NT2/D1 (cell line): ENCODE measurements at places on chromosomes 13 and 19.

DNA sequence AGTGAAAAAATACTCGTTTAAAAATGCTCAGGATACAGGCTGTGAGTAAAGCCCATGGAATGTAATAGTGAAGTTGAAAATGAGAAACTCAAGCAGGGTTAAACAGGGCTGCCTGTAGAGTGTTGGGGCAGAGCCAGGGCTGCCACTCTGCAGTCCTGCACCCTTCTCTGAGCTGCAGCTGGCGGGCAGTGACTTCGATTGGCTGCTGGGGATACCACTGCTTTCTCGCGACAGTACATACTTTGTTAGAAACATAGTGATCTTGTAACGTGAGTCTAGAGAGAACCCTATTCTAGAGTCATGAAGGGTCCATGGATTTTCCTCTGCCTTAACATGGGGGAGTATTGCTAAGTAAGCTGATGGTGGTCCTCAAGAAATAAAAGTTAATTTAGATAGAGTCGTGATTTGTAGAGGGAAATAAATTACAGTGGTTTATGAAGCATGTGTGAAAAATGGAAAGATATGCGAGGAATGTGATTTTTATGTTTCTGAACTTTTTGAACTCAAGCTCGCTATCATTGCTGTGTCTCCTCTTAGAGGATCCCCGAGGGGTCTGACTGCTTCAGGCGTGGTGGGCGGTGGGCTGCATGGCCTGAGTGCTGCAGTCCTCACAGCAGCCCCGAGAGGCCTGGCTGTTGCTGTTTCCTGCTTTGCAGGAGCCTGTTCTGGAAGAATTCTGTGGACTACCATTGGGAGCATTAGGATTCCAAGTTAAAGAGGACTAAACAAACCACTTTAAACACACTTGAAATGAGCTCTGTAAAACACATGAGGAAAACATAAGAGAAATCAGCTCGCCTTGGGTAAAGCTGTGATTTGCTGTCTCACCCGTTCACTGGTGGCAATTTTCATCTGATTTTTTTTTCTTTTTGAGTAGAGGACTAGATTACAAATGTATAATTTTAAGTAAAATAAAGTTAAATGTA is 95.7 kb downstream of the ARHGEF7 start:
- DNase-seq, result no peak

GRCh38 chr19:30011051-30011578 is 69.1 kb downstream of the URI1 start:
- DNase-seq, result no peak

- DNase-seq, result no peak
Observed at GRCh38 chr19:33071887-33072286, 7.2 kb upstream of the RHPN2 start.

- DNase-seq, result no peak
Observed at GRCh38 chr13:100522618-100523309, 65.8 kb downstream of the GGACT start.

- no peak for DNase-seq
Observed at GRCh38 chr19:5211217-5211822, 129.3 kb downstream of the PTPRS start.

DNA sequence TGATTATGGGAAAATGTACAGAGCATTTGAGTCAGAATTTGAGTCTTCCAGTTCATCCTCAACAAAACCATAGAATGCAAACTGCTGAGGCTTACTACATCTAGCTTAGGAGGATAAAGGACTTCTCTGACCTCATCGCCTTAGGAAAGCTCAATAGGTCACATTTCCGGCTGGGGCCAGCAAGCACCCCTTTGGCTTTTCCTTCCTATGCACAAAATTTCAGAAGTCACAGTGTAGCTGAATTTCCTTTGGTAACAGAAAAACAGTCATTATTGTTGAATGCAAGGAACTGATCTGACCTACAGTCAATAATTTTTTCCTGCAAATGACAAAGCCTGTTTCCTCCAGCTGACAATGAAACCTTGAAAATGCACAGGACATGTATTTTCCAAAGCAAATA is 32.8 kb upstream of the LRCH1 start:
- DNase-seq, result no peak

DNA sequence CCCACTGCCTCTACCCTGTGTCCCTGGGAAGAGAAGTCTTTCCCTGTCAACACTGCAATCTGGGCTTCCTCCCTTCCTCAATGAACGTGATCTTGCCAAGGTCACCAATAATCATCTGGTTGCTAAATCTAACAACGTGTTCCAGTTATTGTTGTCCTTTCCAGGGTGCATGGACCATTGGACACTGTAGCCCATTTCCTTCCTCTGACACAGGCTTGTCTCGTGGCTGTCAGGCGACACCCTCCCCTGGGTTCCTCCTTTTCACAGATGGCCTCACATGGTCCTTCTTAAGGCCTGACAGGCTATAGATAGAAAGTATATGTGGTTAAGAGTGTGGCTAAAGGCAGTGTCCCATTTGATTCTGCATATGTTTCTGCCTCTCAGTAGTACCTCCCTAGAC is 67.7 kb upstream of the STARD13 start:
- DNase-seq, result no peak

DNA sequence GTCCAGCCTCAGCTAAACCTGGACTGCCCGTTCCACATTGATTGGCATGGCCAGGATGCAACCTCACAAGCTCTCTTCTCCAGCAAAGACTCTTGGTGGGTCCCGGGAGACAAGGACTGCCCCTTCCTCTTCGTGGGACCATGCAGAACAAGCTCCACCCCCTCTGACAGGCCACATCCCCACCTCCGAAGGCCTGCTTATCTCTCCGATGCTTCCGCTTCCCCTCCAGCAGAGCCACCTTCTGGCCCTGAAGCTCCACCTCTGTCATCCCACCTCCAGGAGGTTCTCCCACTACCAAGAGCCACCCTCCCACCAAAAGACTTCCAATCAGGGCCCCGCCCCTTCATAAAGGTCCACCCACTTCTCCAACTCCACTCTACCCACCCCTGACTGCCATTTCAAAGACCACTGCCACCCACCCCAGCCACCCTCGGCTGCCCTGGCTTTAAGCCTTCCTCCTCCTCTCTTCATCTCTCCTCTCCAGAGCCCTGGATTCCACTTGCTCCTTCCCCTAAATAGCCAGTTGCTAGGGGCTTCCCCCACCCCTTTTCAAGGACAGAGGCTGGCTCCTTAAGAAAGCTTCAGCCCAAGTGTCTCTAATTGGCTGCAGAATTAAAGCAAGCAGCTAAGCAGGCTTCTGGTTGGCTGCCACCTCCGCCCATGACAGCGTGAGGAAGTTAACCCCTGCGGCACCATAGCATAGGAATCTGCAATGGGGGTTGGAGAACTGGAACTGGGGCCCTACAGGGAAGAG is 9.9 kb downstream of the LRFN1 start:
- no peak for DNase-seq

GRCh38 chr19:49133621-49134454 is 14.5 kb downstream of the PPFIA3 start:
- DNase-seq, result no peak

DNA sequence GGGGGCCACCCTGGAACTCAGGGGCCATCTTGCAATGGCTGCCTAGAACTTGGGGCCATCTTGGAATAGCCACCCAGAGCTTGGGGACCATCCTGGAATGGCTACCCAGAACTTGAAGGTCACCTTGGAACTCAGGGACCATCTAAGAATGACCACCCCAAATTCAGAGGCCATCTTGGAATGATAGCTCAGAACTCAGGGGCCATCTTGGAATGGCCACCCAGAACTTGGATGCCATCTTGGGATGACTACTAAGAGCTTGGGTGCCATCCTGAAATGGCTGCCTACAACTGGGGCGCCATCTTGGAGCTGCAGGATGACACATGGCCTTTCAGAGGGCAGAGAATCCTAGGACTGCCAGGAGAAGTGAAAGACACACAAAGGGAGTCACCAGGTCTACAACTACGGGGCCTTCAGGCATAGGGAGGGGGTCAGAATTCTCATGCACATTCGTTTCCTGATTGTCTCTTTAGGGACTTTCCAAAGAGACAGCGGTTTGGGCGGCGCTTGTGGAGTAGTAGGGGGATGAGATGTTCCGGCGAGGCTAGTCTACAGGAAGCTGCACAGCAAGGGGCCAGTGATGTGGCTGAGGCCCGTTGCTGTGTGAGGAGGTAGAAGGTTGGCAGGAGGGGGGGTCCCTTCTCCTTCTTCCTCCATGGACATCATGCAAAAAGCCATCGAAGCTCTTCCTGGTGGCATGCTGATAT is 125.0 kb downstream of the IER2 start:
- no peak for DNase-seq

DNA sequence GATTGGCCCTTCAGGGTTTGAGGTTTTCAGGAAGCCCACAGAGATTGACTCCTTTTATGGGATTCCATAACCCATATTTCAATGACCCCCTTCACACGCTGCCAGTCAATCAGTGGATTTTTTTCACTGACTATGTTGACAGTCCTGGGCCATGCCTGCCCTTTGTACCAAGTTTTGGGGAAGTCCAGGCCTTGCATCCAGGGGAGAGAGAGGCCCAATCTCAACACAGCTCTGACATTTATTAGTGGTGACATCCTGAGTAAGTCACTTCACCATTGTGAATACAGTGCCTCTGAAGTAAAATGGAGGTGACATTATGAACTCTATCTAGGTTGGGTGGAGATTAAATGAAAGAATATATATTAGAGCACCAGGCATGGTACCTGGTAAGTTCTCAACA is 181.1 kb downstream of the NUFIP1 start:
- no peak for DNase-seq

DNA sequence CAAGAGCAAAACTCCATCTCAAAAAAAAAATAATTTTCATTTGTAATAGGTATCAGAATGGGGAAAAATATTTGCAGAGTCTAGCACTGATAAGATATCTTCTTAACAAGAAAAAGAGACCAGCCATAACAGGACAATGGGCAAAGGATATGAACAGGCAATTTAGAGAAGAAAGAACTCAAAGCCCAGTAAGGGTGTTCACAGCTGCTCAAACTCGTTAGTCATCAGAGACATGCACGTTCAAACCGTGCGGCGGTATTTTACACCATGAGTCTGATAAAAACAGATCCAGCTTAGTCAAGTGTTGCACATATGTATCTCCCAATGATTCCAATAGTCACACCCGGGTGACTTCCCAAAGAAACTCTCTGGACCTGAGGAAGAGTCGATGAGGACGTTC is 13.7 kb upstream of the NCCRP1 start:
- no peak for DNase-seq

DNA sequence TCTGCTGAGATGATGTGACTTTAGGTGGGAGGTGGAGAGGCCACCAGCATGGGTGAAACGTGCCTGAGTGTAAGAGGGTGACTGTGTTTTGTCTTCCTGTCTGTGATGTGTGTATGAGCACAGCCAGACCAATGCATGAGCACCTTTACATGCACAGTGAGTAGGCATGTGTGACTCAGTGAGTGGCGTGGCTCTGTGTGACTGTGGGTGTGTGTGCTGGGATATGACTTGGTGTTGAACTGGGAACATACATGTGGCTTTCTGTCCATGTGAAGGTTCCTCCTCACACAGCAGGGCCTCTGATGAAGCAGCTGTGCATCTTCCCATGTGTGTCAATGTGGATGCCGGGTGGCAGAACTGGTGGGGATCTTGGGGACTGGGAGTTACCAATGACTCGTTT is 19.9 kb upstream of the LGALS13 start:
- no peak for DNase-seq

GRCh38 chr13:104289400-104289799 is 1223.2 kb upstream of the SLC10A2 start:
- DNase-seq, result no peak

DNA sequence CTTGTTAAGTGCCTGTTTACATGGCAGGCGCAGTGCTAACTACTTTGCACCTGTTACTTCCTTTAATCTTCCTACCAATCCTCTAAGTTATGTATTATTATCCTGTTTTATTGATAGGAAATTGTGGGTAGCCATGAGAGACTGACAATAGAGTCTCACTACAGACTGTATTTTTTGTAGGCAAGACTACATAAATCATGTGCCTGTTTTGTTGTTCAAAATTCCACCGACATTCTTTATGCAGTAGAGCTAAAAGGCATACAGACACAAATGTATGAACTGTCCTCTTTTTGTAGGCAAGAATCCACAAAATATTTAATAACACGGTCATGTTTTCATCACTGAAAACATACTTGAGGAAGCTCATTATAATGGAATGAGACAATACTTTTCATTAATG is 205.5 kb downstream of the NALCN start:
- no peak for DNase-seq

DNA sequence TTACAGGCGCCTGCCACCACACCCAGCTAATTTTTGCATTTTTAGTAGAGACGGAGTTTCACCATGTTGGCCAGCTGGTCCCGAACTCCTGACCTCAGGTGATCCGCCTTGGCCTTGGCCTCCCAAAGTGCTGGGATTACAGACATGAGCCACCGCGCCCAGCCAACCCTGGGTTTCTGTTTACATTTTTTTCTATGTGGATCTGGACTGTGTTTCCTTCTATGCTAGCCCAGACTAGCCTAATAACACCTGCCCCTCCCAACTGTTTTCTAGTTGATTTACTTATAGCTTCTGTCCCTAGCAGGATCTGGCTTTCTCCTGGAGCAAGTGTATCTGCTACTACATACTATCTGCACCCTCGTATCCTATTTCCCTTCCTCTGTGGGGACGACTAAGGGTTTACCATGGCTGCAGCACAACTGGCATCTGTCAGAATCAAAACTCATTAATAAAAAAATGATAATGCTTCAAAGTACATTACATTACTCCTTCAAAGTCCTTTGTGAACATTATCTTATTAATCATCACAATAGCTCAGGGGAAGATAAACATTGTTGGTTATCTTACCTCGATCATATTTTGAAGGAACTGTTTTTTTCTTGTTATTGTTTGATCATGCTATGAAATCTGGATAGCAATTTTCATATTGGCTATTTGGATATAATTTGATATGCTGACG is 228.3 kb downstream of the KLF5 start:
- DNase-seq, result no peak

DNA sequence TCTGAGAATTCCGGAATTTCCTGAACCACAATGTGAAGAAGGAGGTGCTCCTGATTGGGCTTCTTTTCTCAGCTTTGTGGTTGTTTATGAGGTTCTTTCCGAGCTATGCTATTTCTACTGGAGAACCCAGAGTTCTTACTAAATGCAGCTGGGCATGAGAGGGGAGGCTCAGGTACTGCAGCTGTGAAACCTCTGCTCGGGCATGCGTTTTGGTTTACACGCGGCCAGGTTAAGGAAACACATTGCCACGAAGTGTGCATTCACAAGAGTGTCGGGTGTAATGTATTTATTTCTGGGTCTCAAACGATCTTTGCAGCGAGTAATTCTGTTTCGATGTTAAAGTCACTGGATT is 661 bp upstream of the MIR17HG start:
- no peak for DNase-seq

DNA sequence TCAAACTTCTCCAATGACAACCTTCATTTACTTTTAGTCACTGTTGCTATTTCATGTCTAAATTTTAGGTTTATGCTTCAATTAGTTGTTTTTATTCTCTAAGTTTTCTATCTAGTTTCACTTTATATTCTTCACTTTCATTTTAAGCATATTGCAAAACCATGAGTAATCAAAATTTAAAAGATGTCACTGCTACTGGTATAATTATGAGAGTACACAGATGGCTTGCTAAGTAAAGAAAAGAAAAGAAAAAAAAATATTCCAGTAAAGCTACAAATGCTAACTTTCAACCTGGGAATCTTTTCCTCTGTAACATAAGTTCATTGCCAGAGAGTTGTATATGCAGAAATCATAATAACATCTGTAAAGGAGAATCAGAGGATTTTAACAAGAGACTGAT is 1624.7 kb downstream of the PCDH9 start:
- DNase-seq, result no peak

- DNase-seq, result no peak
Observed at GRCh38 chr13:76709851-76710250, 176.4 kb downstream of the KCTD12 start.

- no peak for DNase-seq
Observed at GRCh38 chr13:27528908-27529307, 78.5 kb upstream of the MTIF3 start.

- no peak for DNase-seq
Observed at GRCh38 chr19:370641-371330, 26.2 kb upstream of the MIER2 start.
